Ascending aorta (tissue), 2 donors: ENCODE measurements at places on chromosomes 2 and 18. TPM values are rescaled to one million over a fixed set of nuclear protein-coding genes. Genes with fewer than 3 reads are reported as not detected.
A peak's percentile ranks its signal among the peaks of the same experiment; 100 is the strongest.

DNA sequence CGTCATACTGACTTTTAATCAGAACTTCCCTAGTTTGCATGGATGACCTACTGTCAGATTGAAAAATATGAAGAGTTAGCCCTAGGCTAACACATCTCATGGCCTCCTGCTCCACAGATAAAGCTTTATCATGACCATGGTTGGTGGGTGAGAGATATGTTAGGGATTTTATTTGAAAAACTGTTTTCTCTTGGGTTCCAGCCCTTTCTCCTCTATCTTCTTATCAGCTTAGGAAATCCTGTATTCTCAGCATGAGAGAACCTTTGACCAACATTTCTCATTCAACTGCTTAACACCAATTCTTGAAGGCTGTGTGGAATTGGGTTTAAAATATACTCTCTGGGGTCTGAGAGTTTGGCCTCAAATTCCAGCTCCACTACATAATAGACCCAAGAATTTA, 1407.0 kb upstream of the CELF4 start:
- DNase-seq: no peak
- H3K4me3 ChIP-seq: no peak overlapping the region
- H3K27ac ChIP-seq: no peak overlapping the region

DNA sequence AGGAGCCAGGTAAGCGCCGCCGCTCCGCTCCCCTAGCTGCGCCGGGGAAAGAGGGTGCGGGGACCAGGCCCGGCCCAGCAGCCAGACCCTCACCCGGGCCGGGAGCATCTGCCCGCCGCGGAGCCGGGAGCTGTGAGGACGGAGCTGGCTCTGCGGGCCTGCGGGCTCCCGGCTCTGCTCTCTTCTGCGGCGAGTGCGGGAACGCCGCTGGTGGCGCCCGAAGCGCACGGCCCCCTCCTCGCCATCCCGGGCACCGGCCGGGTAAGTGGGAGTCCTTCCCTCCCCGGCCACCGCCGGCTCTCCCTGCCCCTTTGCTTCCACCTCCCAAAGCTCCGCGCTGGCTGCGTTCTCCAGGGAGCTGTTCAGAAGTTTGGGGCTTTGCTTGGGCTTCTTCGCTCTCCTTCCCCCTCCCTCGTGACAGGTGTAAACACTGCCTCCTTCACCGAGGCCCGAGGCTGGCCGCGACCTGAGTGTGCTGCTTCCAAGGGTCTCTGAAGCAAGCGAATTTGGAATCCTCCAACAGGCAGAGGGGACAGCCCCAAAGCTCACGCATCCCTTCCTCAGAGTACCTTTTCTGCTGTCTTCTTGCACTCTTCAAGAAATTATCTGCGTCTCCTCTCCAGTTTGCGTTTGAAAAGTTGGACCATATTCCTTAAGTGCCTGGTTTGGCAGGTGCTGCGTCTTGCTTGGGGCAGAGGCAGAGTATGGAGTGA, 632 bp downstream of the AFTPH start:
- no peak for DNase-seq
- H3K4me3 ChIP-seq: peak overlapping the region; percentile 99
- H3K27ac ChIP-seq: peak overlapping the region; percentile 93
- H3K4me1 ChIP-seq: no peaks in the 10 kb centered on the region
- no peaks in the 10 kb centered on the region for H3K36me3 ChIP-seq

DNA sequence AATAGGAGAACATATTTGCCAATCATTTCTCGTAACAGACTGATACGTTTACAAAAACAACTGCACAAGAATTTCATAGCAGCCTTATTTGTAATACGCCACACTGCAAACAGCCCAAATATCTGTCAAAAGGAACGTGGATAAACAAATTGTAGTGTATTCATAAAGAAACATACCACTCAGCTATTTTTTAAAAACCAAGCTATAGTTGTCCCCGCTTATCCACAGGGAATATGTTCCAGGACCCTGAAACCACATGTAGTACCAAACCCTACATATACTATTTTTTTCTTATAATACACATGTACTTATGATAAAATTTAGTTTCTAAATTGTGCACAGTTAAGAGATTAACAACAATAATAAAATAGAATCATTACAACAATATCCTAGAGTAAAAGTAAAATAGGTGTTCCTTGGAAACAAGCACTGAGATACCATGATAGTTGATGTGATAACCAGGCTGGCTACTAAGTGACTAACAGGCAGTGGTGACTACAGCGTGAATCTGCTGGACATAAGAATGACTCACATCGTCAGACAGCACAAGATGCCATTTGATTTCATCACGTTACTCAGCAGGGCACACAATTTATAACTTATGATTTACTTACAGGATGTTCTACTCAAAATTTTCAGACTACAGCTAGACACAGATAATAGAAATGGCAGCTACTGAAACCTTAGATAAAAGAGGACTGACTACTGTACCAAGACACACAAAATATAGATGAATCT, 367.4 kb downstream of the NCKAP5 start:
- H3K4me1 ChIP-seq: no peaks in the 10 kb centered on the region
- no peak for DNase-seq
- H3K36me3 ChIP-seq: no peaks in the 10 kb centered on the region

The UGT1A10 gene
- not detected for total RNA-seq

DNA sequence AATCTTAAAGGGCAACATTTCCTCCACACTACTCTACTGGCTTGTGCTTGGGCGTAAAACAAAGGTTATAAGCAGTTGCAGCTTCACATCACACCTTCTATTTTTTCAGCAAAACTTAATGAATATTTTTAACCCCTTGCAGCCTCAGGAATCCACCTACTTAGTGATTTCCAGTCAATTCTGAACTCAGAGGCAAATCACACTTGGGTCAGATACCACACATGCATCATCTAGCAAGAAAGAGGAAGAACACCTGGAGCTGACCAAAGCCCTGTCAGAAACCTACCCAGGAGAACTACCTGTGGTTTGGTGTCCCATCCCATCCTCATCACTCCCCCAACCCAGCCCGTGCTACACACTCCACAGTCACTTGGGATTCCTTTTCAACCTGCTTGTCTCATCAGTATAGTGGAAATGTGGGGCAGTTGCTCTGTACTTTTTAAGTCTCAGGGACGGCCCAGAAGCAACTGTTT, 25.5 kb downstream of the PIAS2 start:
- H3K27ac ChIP-seq: no peak overlapping the region
- peaks cover 13% of the 10 kb centered on the region for H3K36me3 ChIP-seq
- H3K4me3 ChIP-seq: no peak overlapping the region
- no peaks in the 10 kb centered on the region for H3K27me3 ChIP-seq

DNA sequence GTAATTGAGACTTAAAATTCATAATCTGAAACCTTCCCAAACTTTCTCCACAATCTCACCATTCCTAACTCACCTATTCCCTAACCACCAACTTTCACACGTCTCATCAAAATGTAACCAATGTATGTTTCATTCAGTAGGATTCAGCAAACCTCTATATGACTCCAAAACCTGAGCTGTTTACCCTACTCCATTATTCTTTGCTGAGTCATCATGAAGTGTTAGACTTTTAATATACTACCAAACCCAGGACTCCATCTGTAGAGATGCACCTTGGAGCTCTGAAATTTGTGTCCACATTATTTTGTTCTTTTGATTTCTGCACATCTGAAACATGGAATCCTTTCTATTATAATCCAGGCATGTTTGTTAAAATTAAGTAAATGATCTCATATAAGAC, 727.0 kb upstream of the PIK3C3 start:
- no peak for DNase-seq
- H3K27me3 ChIP-seq: no peaks in the 10 kb centered on the region
- no peak overlapping the region for H3K27ac ChIP-seq
- H3K36me3 ChIP-seq: no peaks in the 10 kb centered on the region

The LINC00305 gene
- not detected for total RNA-seq

DNA sequence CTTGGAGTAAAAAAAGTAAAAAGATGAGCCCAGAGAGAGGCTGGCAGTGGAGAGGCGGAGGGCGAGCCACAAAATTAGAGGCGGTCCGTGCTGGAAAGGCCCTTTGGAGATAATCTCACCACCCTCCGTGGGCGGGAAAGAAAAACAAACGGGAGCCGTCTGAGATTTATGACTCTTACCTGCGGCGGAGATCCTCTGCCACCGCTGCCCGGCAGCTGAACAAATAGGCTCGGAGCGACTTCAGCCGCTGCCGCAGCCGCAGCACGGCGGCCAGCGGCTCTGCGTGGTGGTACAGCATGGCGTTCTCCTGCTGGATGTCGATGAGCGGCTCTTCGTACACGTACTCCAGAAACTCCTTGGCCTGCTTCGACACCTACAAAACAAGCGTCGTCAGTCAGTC, 94.6 kb downstream of the PLEKHM3 start:
- no peaks in the 10 kb centered on the region for H3K27me3 ChIP-seq
- H3K4me1 ChIP-seq: no peaks in the 10 kb centered on the region
- DNase-seq: no peak
- no peak overlapping the region for H3K27ac ChIP-seq
- H3K4me3 ChIP-seq: no peak overlapping the region
- H3K36me3 ChIP-seq: peaks cover 5% of the 10 kb centered on the region

The GATA6 gene
- 89.3 TPM for total RNA-seq

The DNAJC5G gene
- total RNA-seq: not detected

- no peaks in the 10 kb centered on the region for H3K27me3 ChIP-seq
- no peaks in the 10 kb centered on the region for H3K36me3 ChIP-seq
- H3K27ac ChIP-seq: no peak overlapping the region
Measured at GRCh38 chr2:197359859-197360258, 49.3 kb upstream of the ANKRD44 start.

- no peak for DNase-seq
- no peak overlapping the region for H3K4me3 ChIP-seq
- no peaks in the 10 kb centered on the region for H3K36me3 ChIP-seq
Measured at GRCh38 chr2:11030909-11031308, 119.2 kb downstream of the KCNF1 start.

DNA sequence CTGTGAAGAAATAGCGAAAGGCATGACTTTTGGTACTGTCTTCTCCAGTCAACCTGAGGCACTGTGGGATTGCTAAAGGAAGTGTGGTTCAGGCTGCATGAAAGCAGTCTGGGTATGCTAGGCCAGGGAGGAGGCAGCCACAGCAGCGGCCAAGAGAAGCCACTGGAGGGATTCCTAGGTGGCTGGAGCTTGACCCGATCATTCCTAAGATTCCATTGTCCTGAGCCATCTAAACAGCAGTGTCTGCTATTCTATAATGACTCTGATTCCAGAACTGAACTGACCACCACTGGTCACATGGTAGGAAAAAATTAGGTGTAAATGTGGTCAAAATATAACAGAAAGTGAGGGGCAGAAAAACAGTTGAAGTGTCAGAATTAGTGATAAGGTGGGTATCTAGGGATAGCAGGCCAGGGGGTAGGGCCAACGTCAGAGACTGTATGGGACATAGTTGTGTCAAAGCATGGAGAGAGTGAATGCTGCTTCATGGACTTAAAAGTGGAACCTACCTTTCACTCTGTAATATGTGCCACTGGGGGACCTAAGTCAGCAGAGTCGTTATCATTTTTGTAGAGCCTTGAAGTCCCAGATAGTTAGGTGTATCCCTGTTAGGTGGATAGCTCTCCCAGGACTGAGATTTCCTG, 204.6 kb downstream of the CTNNA2 start:
- DNase-seq: no peak
- no peak overlapping the region for H3K4me3 ChIP-seq
- H3K27ac ChIP-seq: no peak overlapping the region
- no peaks in the 10 kb centered on the region for H3K27me3 ChIP-seq

The REG3G gene
- not detected for total RNA-seq

The AP1S3 gene
- total RNA-seq: not detected

The UGT1A5 gene
- not detected for total RNA-seq

DNA sequence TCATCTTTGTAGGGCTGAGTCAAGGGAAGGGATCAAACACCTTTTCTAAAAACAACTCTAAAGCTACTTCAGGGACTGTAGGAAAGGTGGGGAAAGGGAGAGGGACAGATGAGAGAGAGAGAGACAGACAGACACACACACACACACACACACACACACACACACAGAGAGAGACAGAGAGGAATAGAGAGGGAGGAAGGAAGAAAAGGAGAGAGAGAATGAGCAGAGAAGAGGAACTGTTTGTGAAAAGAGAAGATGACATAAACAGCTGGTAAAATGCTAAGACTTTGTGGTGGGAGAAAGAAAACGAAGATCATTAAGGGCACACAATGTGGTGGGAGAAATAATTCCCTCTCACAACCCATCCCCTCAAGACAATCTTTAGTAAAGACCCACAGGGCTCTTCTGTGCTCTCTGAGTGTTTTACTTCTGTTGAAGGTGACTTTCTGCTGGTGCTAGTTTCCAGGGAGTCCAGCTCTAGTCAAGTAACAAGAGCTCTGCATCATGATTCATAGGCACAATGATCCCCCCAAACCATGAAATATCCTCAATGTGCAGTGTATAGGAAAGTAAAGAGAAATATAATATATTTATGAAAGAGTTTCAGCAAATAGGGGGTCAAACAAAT, 77.2 kb upstream of the STK17B start:
- DNase-seq: no peak
- H3K27me3 ChIP-seq: no peaks in the 10 kb centered on the region
- peaks cover 9% of the 10 kb centered on the region for H3K4me1 ChIP-seq
- no peak overlapping the region for H3K4me3 ChIP-seq

DNA sequence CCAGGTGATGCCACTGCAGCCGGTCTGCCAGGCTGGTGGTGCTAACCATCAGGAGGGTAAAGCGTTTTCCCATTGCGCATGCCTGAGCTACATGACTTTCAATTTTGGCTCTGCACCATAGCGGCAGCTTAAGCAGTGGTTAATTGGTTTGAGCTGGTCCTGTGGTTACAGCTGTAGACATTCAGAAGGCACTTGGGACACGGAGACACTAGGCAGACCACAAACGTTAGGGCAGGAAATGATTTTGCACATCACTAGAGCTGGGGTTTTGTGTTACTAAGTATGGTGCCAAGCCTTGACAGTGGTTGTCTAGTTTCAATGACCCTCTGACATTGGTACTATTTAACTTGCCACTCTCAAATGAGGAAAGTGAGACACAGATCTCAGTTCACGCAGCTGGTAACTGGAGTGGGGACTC, 28.9 kb upstream of the CNOT11 start:
- no peak for DNase-seq
- no peaks in the 10 kb centered on the region for H3K27me3 ChIP-seq
- H3K4me1 ChIP-seq: no peaks in the 10 kb centered on the region
- H3K36me3 ChIP-seq: no peaks in the 10 kb centered on the region

The GALNT13 gene
- total RNA-seq: not detected

The SLC19A3 gene
- total RNA-seq: 16.5 TPM

- no peaks in the 10 kb centered on the region for H3K27me3 ChIP-seq
- no peak for DNase-seq
- no peaks in the 10 kb centered on the region for H3K4me1 ChIP-seq
- no peak overlapping the region for H3K27ac ChIP-seq
- H3K36me3 ChIP-seq: no peaks in the 10 kb centered on the region
Measured at GRCh38 chr2:172742931-172743540, 7.4 kb downstream of the RAPGEF4 start.

The CRYGD gene
- not detected for total RNA-seq

- H3K27me3 ChIP-seq: no peaks in the 10 kb centered on the region
- no peaks in the 10 kb centered on the region for H3K4me1 ChIP-seq
- no peak for DNase-seq
- H3K36me3 ChIP-seq: no peaks in the 10 kb centered on the region
- no peak overlapping the region for H3K27ac ChIP-seq
- H3K4me3 ChIP-seq: no peak overlapping the region
Measured at GRCh38 chr2:5188636-5189035, 503.5 kb upstream of the SOX11 start.

- H3K27ac ChIP-seq: no peak overlapping the region
- H3K4me3 ChIP-seq: no peak overlapping the region
- no peaks in the 10 kb centered on the region for H3K27me3 ChIP-seq
- no peak for DNase-seq
Measured at GRCh38 chr2:146246736-146247523, 1597.9 kb upstream of the ACVR2A start.

- H3K27ac ChIP-seq: no peak overlapping the region
- H3K4me1 ChIP-seq: no peaks in the 10 kb centered on the region
- peaks cover 3% of the 10 kb centered on the region for H3K36me3 ChIP-seq
- no peak for DNase-seq
- no peak overlapping the region for H3K4me3 ChIP-seq
Measured at GRCh38 chr2:183148955-183149354, 24.7 kb downstream of the NUP35 start.

The CFLAR gene
- 112 TPM for total RNA-seq

The MRPL30 gene
- 32.6 TPM for total RNA-seq
